ENCODE measurements at places on chromosomes 2 and 18. TPM values are rescaled to one million over a fixed set of nuclear protein-coding genes. Genes with fewer than 3 reads are reported as not detected.

The ADI1 gene
- 65.2 TPM for total RNA-seq

DNA sequence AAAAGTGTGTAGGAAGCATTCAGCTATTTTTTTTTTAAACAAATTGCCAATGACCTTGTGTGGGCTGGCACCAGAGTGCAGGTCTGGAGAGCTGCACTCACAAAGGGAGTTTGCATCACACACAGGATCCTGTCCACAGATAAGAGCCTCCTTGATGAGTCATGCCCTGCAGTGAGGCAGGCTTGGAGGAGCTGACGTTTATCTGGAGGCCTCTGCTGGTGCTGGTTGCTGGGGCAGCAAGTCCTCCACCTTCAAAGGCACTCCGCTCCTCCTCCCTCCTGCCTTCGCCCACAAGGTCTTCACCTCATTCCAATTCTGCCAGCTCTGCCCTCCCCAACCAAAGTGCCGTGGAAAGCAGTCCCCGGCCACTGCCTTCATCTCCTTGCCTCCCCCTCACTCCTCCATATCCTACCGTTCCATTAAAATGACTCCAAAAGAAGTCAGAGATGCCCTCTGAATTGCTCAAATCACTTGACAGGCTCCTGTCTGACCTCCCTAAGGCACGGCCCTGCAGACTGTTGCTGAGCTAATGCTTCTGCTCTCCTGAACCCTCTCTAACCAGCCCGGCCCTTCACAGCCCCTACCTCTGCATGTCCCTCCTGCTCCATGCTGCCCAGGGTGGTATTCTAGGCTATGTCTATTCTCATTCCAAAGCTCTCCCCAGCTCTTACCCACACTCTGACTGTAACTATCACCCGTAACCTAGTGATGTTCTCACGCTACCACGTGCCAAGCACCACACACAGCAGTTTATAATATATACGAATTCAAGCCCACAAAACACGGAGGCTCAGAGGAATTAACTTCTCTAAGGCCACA lies 30.9 kb downstream of the LONRF2 start:
- no peak overlapping the region for H3K4me3 ChIP-seq
- DNase-seq: peak; percentile 70
- H3K27me3 ChIP-seq: no peaks in the 10 kb centered on the region

DNA sequence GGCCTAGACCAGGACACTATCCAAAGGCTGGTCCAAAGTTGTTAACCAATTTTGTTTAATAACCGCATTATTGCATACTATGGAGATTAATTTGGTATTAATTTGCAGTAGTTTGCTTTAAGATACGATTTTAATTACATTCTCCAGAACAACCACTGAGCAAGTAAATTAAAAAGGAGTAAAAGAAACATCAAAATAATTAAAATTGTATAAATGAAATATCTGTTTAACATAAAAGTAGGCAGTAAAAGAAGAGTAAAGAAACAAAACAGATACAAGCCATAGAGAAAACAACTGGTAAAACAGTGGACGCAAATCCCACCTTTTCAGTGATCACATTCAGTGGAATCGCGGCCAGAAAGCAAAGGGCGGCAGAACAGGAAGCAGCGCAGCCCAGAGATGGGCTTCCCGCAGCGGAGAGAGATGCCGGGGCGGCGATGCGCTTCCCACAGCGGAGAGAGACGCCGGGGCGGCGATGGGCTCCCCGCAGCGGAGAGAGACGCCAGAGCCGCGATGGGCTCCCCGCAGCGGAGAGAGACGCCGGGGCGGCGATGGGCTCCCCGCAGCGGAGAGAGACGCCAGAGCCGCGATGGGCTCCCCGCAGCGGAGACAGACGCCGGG lies 176.8 kb downstream of the RTP5 start:
- H3K36me3 ChIP-seq: no peaks in the 10 kb centered on the region
- no peak overlapping the region for H3K27ac ChIP-seq
- H3K27me3 ChIP-seq: peaks cover 8% of the 10 kb centered on the region
- no peak overlapping the region for H3K4me3 ChIP-seq
- DNase-seq: no peak

The TUBA4B gene
- total RNA-seq: 20.3 TPM

DNA sequence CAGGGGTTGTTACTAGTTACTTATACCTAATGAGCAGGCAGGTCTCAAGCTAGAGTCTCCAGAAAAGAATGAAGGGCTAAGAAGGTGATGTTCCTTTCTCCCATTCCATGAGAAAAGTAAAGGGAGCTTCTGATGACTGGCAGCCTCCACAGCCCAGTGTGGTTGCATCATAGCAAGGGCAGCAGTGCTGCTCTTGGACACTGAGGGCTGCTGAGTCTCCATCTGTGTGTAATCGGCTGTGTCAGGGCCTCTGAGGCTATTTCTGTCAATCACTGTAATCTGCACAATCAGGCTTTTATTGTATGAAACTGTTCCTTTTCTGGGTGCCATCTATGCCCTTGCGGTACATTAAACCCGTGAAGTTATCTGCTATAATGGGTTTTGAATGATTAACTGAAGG lies 164.1 kb upstream of the FBXO11 start:
- DNase-seq: no peak
- H3K27ac ChIP-seq: no peak overlapping the region
- H3K4me1 ChIP-seq: no peaks in the 10 kb centered on the region
- H3K36me3 ChIP-seq: no peaks in the 10 kb centered on the region

GRCh38 chr2:39403311-39403710 lies 33.8 kb downstream of the MAP4K3 start:
- H3K27me3 ChIP-seq: no peaks in the 10 kb centered on the region
- H3K27ac ChIP-seq: peak overlapping the region; percentile 17
- no peak for DNase-seq

GRCh38 chr18:45567123-45567522 lies 48.2 kb upstream of the SLC14A2 start:
- no peaks in the 10 kb centered on the region for H3K36me3 ChIP-seq
- H3K27me3 ChIP-seq: no peaks in the 10 kb centered on the region
- H3K4me1 ChIP-seq: no peaks in the 10 kb centered on the region
- H3K4me3 ChIP-seq: no peak overlapping the region
- DNase-seq: peak; percentile 47
- H3K27ac ChIP-seq: peak overlapping the region; percentile 60

- DNase-seq: no peak
- H3K4me1 ChIP-seq: no peaks in the 10 kb centered on the region
- no peak overlapping the region for H3K4me3 ChIP-seq
- no peaks in the 10 kb centered on the region for H3K36me3 ChIP-seq
Measured at GRCh38 chr2:221343524-221343923, 228.6 kb downstream of the EPHA4 start.

DNA sequence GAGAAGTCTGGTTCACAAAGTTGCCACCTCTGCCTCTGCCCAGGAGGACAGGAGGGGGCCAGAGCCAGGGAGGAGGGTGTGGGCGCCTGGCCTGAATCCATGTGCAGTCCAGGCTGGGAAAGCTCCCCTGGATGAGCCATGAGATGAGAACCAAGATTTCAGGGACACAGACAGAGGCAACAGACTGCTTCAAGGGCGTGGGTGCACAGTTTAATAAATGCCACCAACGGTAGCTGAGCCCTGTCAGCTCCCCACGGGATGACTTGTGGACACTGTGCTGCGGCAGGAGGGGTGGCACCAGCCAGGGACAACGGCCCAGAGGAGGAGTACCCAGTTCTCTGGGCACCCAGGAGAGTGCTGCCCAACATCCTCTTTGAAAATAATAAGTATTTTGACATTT lies 15.2 kb downstream of the CAPG start:
- H3K27ac ChIP-seq: no peak overlapping the region
- no peaks in the 10 kb centered on the region for H3K27me3 ChIP-seq
- no peaks in the 10 kb centered on the region for H3K36me3 ChIP-seq

GRCh38 chr2:9648821-9649220 lies 18.0 kb upstream of the YWHAQ start:
- no peaks in the 10 kb centered on the region for H3K36me3 ChIP-seq
- H3K27ac ChIP-seq: no peak overlapping the region
- H3K4me1 ChIP-seq: no peaks in the 10 kb centered on the region
- H3K4me3 ChIP-seq: no peak overlapping the region
- DNase-seq: no peak
- no peaks in the 10 kb centered on the region for H3K27me3 ChIP-seq

The MC5R gene
- total RNA-seq: not detected

- H3K36me3 ChIP-seq: no peaks in the 10 kb centered on the region
- no peak overlapping the region for H3K27ac ChIP-seq
- peaks cover 9% of the 10 kb centered on the region for H3K4me1 ChIP-seq
- no peak overlapping the region for H3K4me3 ChIP-seq
- H3K27me3 ChIP-seq: no peaks in the 10 kb centered on the region
Measured at GRCh38 chr2:140643761-140644187, 1487.0 kb downstream of the LRP1B start.

The DLGAP1 gene
- 11.8 TPM for total RNA-seq

DNA sequence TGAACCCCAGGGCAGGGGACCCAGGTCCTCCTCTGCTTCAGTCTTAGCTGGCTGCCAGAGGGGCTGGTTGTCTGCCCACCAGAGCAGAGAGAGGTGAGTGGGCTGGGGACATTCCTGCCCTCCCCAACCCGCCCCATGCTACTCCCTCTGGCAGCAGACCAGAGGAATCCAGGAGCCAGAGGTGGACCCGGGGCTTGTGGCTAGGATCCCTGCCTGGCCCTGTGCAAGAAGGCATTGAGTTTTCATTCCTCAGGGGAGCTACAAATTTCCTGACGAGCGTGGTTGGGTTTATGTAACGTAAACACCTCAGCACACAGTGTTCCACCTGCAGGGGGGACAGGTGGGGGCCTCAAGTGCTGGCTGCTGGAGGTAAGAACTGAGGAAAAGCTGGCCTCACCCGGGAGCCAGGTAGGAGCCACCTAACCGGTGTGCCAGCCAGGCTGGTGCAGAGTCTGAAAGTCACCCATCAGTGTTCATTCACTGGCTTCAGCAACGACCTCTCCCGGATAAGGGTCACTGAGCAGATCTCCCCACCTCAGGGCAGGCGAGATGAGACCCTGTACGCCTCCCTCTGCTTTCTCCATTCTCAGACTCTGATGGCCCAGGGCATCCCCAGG lies 246.8 kb downstream of the DYSF start:
- H3K36me3 ChIP-seq: no peaks in the 10 kb centered on the region
- no peaks in the 10 kb centered on the region for H3K4me1 ChIP-seq
- H3K27ac ChIP-seq: no peak overlapping the region
- no peak overlapping the region for H3K4me3 ChIP-seq
- H3K27me3 ChIP-seq: no peaks in the 10 kb centered on the region

DNA sequence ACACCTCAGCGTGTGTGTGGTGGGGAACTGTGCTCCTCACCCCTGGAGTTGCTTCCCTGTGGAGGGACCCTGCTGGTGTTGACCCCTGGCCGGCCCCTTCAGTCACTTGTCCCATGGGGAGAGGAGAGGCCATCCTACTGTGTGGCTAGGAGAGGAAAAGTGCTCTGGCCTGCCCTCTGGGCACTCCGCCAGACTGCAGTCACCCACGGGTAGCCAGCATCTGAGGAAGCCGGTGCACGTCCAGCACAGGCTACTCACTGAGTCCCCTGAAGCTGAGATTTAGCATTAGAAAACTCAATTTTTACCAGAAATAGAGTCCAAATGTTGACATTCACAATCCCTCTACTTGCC lies 211.5 kb upstream of the RAB6C start:
- H3K4me1 ChIP-seq: no peaks in the 10 kb centered on the region
- no peak overlapping the region for H3K27ac ChIP-seq
- DNase-seq: no peak

The CABLES1 gene
- 19.2 TPM for total RNA-seq

The FEV gene
- total RNA-seq: not detected

- no peaks in the 10 kb centered on the region for H3K27me3 ChIP-seq
- no peaks in the 10 kb centered on the region for H3K36me3 ChIP-seq
- H3K4me1 ChIP-seq: no peaks in the 10 kb centered on the region
- no peak overlapping the region for H3K4me3 ChIP-seq
- DNase-seq: no peak
Measured at GRCh38 chr2:119065146-119065545, 93.4 kb downstream of the C1QL2 start.

DNA sequence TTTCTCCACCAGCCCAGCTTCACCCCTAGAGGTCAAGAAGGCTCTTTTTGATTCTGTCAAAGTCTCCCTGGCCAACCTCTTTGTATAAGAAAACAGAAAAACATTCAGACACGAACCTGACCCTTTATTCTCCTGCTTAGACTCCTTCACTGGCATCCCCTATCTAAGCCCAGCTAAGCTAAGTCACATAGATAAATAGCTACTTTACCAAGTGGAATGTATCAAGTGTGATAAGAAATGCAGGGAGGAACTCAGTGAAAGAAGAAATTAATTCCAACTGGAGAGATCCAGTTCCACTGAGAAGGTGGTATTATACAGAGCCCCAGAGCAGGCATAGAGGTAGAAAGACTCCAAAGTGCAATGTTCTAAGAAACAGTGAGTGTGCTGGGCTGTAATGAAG lies 489.5 kb downstream of the TNS1 start:
- no peak overlapping the region for H3K4me3 ChIP-seq
- no peak overlapping the region for H3K27ac ChIP-seq
- no peaks in the 10 kb centered on the region for H3K36me3 ChIP-seq
- H3K27me3 ChIP-seq: no peaks in the 10 kb centered on the region
- peaks cover 4% of the 10 kb centered on the region for H3K4me1 ChIP-seq

GRCh38 chr2:137771064-137771463 lies 193.2 kb upstream of the HNMT start:
- H3K4me1 ChIP-seq: no peaks in the 10 kb centered on the region
- H3K4me3 ChIP-seq: no peak overlapping the region
- H3K36me3 ChIP-seq: no peaks in the 10 kb centered on the region
- no peak for DNase-seq
- H3K27me3 ChIP-seq: no peaks in the 10 kb centered on the region

- no peaks in the 10 kb centered on the region for H3K4me1 ChIP-seq
- H3K4me3 ChIP-seq: no peak overlapping the region
- DNase-seq: no peak
- no peaks in the 10 kb centered on the region for H3K36me3 ChIP-seq
- no peak overlapping the region for H3K27ac ChIP-seq
Measured at GRCh38 chr2:57105694-57106093, 921.9 kb downstream of the CCDC85A start.

DNA sequence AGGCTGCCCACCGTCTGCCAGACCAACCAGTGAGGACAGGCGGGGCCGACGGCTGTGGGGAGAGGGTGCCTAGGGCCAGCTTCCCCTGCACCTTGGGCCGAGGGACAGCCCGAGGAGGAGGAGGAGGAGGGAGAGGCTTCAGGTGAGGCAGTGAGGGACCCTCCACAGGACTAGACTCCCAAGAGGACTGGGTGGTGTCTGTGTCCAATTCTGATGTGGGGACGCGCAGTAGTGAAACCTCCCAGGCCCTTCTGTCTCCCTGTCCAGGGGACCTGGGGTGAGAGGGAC lies 19.8 kb upstream of the ASB1 start:
- H3K27me3 ChIP-seq: no peaks in the 10 kb centered on the region
- no peak for DNase-seq
- no peaks in the 10 kb centered on the region for H3K4me1 ChIP-seq

DNA sequence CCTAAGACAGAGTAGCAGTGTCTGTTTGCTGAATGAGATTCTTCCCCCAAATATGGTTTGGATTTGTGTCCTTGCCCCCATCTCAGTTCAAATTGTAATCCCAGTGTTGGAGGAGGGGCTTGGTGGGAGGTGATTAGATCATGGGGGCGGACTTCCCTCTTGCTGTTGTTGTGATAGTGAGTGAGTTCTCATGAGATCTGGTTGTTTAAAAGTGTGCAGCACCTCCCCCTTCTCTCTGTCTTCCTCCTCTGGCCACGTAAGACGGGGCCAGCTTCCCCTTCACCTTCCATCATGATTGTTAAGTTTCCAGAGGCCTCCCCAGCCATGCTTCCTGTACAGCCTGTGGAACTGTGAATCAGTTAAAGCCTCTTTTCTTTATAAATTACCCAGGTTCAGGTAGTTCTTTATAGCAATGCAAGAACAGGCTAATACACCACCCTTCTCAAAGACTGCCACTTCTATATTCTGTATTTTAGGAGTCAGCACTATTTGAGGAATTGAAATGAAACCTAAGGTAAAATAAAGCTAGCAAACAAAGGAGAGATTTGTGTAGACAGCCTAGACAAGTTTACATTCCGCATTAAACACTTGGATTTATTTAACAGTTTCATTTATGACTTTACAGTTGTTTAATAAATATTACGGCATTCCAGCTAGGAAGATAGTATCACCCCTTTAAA lies 21.6 kb downstream of the FBXO36 start:
- no peaks in the 10 kb centered on the region for H3K27me3 ChIP-seq
- H3K27ac ChIP-seq: no peak overlapping the region
- H3K36me3 ChIP-seq: no peaks in the 10 kb centered on the region
- DNase-seq: no peak
